ENCODE measurements at places on chromosomes 4 and X.

GRCh38 chrX:108740299-108740774, 4.0 kb upstream of the IRS4 start:
- DNase-seq: no peak

GRCh38 chr4:106316773-106317409, 541 bp downstream of the AIMP1 start:
- DNase-seq: no peak

DNA sequence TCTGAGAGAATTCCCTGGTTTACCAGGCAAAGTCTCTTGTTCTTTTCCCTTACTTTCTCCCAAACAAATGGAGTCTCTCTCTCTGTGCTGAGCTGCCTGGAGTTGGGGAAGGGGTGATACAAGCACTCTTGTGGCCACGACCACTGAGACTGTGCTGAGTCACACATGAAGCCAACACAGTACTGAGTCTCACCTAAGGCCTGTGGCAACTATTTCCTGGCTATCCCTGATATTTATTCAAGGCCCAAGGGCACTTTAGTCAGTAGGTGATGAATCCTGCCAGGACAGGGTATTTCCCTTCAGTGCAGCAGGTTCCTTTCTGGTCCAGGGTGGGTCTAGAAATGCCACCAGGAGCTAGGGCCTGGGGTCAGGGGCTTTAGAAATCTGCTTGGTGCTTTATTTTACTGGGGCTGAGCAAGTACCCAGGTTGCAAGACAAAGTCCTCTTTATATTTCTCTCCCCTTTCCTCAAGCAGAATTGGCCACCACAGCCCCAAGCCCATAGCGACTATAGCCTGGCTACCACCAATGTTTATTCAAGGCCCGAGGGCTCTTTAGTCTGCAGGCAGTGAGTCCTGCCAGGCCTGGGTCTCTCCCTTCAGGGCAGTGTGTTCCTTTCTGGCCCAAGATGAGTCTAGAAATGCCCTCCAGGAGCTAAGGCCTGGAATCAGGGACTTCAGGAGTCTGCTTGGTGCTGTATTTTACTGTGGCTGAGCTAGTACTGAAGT, 10.5 kb downstream of the ARL13A start:
- DNase-seq: no peak

GRCh38 chrX:102599084-102599950, at the start of gene ARMCX5:
Gene ARMCX5, plus strand, starts transcription at chrX:102599515. Its CDS starts 2,627 bp downstream, at chrX:102602142.
- DNase-seq: peak; percentile 50

DNA sequence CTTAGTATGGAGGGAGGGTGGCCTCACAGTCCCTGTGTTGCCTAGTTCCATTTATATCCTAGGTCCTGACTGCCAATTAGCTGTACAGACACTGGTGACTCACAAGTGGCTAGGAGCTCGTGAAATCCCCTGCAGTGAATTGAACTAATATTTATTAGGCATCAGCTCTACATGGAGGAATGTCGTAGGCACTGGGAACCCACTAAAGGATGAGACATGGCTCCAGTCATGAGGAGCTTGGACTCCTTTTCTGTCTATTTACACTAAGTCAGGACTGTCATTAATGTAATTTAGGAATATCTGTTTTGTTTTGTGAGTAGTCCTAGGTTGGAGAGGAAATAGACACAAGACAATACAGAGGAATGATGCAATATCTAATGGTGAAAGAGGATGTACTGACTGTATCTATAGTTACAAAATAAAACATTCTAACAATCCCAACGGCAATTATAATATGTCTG, 67.7 kb downstream of the MID1IP1 start:
- no peak for DNase-seq

DNA sequence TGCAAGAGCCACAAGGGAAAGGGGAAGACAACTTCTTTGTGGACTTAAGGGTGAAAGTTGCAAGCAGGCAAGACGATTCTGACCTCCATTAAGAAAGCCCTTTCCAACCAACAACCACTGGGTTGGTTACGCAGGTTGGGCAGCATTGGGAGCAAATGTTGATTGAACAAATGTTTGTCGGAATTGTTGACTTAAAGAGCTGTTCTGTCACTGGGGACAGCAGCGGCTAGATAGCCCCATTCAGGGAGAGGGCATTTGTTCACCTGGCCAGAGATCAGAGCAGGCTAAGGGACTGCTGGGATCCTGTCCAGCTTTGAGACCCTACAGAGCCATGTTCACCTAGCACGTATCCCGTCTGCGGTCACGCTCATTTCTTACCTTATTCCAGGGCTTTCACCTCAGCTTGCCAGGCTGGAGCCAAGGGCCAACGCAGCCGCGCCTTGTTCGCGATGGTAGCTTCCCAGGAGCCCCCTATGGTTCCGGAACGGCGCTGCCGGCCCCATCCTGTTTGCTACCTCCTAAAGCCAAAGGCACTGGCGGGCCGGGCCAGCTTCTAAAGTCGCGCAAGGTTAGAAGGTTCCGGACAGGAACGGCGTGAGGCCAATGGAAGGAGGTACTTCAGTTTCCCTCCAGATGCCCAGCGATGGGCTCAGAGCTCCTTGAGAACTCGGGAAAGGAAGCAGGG, 24.6 kb downstream of the F9 start:
- no peak for DNase-seq

DNA sequence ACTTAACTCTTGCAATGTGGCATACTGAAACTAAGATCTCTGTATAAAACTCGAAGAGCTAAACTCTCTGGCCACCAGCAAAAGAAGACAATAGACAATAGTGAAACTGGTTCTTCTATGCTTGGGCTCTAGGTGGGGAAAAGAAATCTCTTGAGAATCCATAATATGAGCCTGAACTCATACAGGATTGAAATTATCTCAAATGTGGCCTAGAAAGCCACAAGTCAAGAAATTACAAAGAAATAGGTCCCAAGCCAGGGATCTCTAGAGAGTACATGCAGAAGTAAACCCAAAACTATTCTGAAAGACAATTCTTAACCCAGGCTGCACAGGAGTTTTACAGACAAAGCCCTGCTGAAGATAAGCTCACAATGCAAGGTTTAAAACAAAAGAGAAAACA, 127.4 kb downstream of the ANAPC10 start:
- no peak for DNase-seq

DNA sequence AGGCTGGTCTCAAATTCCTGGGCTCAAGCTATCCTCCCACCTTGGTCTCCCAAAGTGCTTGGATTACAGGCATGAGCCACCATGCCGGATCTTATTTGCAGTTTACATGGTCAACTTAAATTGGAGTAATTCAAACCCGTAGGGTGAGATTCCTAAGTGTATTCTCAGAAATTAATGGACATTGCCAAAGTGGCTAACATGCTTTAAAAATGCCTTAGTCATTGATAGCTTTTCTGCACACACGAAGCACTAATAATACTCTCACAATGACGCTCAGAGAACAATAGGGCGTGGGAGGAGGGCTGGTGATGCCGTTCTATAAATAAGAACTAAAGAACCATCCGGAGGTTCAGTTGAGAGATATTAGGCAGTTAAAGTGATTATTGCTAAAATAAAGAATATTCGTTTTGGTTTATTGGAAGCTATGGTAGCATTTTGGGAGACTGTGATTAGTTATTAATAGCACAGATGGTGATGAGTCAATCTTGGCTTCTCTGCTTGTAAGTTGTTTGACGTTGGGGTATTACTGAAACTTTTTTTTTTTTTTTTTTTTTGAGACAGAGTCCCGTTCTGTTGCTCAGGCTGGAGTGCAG, 79.1 kb downstream of the TRAPPC11 start:
- no peak for DNase-seq

GRCh38 chr4:182808673-182809416, 108.3 kb downstream of the DCTD start:
- peak; percentile 32 for DNase-seq

GRCh38 chrX:1534301-1535168, 2.5 kb downstream of the P2RY8 start:
- DNase-seq: peak; percentile 32

DNA sequence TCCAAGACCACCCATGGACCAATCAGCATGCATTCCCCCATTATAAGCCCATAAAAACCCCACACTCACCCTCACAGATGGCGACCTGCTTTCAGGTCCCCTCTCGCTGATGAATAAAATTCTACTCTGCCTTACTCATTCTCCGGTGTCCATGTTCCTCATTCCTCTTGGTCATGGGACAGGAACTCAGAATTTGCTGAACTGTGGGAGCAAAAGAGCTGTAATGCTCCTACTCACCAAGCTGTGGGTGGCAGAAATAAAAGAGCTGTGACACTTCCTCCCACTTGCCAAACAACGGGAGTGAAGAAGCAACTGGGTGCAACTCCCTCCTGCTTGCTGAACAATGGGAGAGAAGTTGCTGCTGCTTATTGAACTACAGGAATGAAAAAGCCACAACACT, 168.5 kb upstream of the PCDH18 start:
- DNase-seq: no peak

GRCh38 chrX:12138361-12139313, at the start of gene FRMPD4:
Gene FRMPD4, plus strand, starts transcription at chrX:12138473. Its CDS starts 499 bp downstream, at chrX:12138972.
- no peak for DNase-seq

GRCh38 chrX:64975491-64975890, 759 bp downstream of the ZC4H2 start:
- peak; percentile 0 for DNase-seq

DNA sequence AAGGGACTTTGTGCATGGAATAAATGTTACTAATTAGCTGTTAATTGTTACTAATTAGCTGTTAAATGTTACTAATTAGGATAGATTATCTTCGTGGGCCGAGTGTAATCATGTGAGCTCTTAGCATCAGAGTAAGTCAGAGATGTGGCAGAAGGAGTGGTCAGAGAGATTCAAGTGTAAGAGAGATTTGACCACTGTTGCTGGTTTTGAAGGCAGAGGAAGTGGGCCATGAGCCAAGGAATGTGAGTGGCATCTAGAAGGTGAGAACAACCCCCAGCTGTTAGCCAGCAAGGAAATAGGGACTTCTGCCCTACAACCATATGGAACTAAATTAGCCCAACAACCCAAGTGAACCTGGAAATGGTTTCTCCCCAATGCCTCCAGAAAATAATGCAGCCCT, 28.2 kb downstream of the ODAPH start:
- no peak for DNase-seq

GRCh38 chr4:124179506-124180186, 532.9 kb downstream of the ANKRD50 start:
- no peak for DNase-seq

- no peak for DNase-seq
Observed at GRCh38 chr4:84632092-84632491, 49.2 kb downstream of the CDS1 start.

GRCh38 chrX:130714135-130714534, 188.9 kb downstream of the ENOX2 start:
- DNase-seq: no peak

- DNase-seq: no peak
Observed at GRCh38 chr4:173397604-173398003, 1.3 kb downstream of the SCRG1 start.

GRCh38 chr4:110671679-110672078, 48.8 kb upstream of the PITX2 start:
- DNase-seq: no peak

GRCh38 chrX:110036162-110037033, 33.5 kb downstream of the TMEM164 start:
- no peak for DNase-seq
